ENCODE measurements at places on chromosomes 4 and X. TPM values are rescaled to one million over a fixed set of nuclear protein-coding genes. Genes with fewer than 3 reads are reported as not detected.

GRCh38 chr4:104870495-104871233, 276.0 kb upstream of the TET2 start:
- H3K36me3 ChIP-seq, result no peaks in the 10 kb centered on the region
- H3K27me3 ChIP-seq, result no peaks in the 10 kb centered on the region

- H3K27me3 ChIP-seq, result no peaks in the 10 kb centered on the region
- H3K4me1 ChIP-seq, result no peaks in the 10 kb centered on the region
- no peak for DNase-seq
- H3K27ac ChIP-seq, result no peak overlapping the region
- H3K4me3 ChIP-seq, result no peak overlapping the region
- H3K36me3 ChIP-seq, result no peaks in the 10 kb centered on the region
Observed at GRCh38 chr4:100466501-100466900, 51.3 kb downstream of the EMCN start.

- H3K36me3 ChIP-seq, result no peaks in the 10 kb centered on the region
- H3K4me3 ChIP-seq, result no peak overlapping the region
- no peak for DNase-seq
- H3K27me3 ChIP-seq, result no peaks in the 10 kb centered on the region
- no peaks in the 10 kb centered on the region for H3K4me1 ChIP-seq
Observed at GRCh38 chrX:44428989-44429627, 85.6 kb upstream of the EFHC2 start.

- no peaks in the 10 kb centered on the region for H3K36me3 ChIP-seq
- H3K27ac ChIP-seq, result no peak overlapping the region
- no peaks in the 10 kb centered on the region for H3K27me3 ChIP-seq
- H3K4me1 ChIP-seq, result no peaks in the 10 kb centered on the region
- DNase-seq, result no peak
Observed at GRCh38 chr4:75107755-75108612, 175.1 kb downstream of the PARM1 start.

GRCh38 chr4:2843941-2844584, 419 bp downstream of the ADD1 start:
- H3K36me3 ChIP-seq, result no peaks in the 10 kb centered on the region
- peak overlapping the region; percentile 69 for H3K27ac ChIP-seq
- DNase-seq, result no peak
- no peaks in the 10 kb centered on the region for H3K27me3 ChIP-seq

DNA sequence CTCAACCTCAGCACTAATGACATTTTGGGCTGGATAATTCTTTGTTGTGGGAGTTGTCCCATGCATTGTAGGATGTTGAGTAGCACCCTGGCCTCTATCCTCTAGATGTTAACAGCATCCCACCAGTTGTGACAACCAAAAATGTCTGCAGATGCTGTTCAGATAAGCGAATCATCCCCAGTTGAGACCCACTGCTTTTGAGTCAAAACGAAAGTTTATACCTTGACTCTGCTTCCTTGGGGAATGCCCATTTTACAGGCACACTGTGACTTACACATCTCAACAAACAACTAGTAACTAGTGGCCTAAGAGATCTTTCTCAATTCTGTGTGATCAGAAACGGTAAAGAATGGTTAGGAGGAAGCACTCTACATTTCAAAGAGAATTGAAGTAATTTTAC, 37.0 kb downstream of the SEPSECS start:
- H3K4me1 ChIP-seq, result no peaks in the 10 kb centered on the region
- H3K4me3 ChIP-seq, result no peak overlapping the region
- no peak for DNase-seq
- H3K27ac ChIP-seq, result no peak overlapping the region
- H3K27me3 ChIP-seq, result no peaks in the 10 kb centered on the region

AREG gene
- total RNA-seq, result 0.38 TPM

SULT1B1 gene
- total RNA-seq, result 0.22 TPM

Data from CD8-positive, alpha-beta memory T cell (primary cell).